ENCODE measurements at places on chromosomes 4 and X. TPM values are rescaled to one million over a fixed set of nuclear protein-coding genes. Genes with fewer than 3 reads are reported as not detected.

Gene NIPAL1
- polyA plus RNA-seq, result 10.5 TPM

Gene PAGE4
- 0.61 TPM for polyA plus RNA-seq

Gene TENT5D
- polyA plus RNA-seq, result 0.05 TPM

Gene SPANXD
- polyA plus RNA-seq, result not detected

Gene BGN
- 155 TPM for polyA plus RNA-seq

Gene HSFX2
- polyA plus RNA-seq, result 0.24 TPM

Gene TASL
- 0.48 TPM for polyA plus RNA-seq

Gene HEPH
- 39.6 TPM for polyA plus RNA-seq

Gene ZDHHC15
- 6.3 TPM for polyA plus RNA-seq

Gene DCLK2
- polyA plus RNA-seq, result 12.7 TPM

Gene ATOH1
- polyA plus RNA-seq, result not detected

Gene HNRNPH2
- 137 TPM for polyA plus RNA-seq

Gene PHKA1
- polyA plus RNA-seq, result 5.1 TPM

Gene BMP3
- 18.6 TPM for polyA plus RNA-seq

GRCh38 chr4:111454961-111455360 is 690.3 kb upstream of the FAM241A start:
- DNase-seq, result no peak

DNA sequence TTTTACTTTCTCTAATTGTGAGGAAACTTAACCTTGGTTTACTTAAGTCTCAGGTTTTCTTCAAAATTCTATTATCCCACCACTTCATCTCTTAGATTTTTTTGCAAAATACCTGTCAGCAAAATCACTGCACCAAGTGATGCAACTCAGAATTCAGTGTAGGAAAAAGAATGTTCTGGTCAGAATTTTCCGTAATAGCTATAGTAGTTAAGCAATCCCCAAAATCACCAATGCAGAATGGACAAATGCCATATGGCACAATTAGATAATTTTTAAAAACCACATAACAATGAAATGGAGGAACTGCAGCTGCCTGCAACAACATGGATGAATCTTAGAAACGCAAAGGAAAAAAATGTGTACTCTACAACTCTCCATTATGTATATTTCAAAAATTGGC is 373.1 kb downstream of the NAF1 start:
- no peak for DNase-seq

GRCh38 chr4:48591372-48591771 is 101.3 kb downstream of the ZAR1 start:
- DNase-seq, result no peak

DNA sequence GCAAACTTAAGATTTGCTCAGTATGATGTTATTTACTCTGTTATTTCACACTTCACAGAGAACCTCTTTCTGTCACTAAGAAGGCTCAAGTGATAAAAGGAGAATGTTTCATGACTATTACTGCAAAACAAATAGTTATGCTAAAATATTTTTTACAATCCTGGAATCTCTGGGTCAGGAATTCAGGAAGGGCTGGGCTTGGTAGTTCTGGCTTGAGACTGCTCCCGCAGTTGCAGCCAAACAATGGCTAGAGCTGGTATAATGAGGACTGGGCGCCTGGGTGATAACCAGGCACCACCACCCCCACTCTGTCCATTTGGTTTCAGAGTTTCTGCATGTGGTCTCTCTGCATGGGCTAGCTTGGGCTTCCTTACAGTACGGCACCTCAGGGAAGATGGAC is 28.7 kb upstream of the SPP1 start:
- DNase-seq, result no peak

DNA sequence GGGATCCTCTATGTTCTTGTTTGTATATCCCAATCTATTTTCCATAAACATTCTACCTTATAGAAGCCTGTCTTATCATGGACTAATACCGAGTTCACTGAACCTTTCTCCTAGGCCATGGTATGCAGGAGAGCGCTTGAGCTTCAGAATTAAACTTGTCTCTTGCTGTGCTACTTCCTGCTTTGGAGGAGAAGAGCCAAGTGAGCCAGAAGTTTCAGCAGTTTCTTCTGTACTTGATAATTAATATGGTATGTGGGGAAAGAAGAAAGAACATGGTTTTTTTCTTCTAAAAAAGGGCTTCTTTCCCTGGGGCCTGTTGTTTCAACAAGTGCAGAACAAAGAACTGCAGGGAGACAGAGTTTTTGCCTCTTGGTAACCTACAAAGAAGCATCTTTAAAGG is 172.8 kb downstream of the ATG4A start:
- DNase-seq, result no peak

GRCh38 chrX:42846741-42847140 is 68.8 kb upstream of the PPP1R2C start:
- no peak for DNase-seq

- DNase-seq, result no peak
Observed at GRCh38 chrX:1442724-1443367, 9.9 kb downstream of the ASMTL start.

DNA sequence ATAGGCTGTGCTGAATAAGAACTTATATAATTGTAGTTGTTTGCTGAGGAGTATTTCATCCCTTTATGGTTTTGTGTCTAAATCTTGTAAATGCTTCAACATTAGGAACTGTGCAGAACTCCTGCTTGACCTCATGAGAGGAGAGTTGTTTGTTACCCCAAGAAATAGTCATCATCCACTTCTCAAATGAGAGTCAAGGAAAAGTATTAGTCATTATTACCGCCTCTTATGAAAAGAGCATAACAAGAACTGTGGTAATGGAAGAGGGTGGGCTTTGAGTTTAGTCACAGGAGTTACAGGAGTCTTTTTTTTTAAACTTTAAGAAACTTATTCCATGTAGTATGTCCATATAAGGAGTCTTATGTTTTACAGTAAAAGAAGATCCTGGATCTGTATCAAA is 132.9 kb downstream of the RAP1GDS1 start:
- DNase-seq, result no peak

- DNase-seq, result no peak
Observed at GRCh38 chr4:55124322-55125076, 896 bp downstream of the KDR start.

DNA sequence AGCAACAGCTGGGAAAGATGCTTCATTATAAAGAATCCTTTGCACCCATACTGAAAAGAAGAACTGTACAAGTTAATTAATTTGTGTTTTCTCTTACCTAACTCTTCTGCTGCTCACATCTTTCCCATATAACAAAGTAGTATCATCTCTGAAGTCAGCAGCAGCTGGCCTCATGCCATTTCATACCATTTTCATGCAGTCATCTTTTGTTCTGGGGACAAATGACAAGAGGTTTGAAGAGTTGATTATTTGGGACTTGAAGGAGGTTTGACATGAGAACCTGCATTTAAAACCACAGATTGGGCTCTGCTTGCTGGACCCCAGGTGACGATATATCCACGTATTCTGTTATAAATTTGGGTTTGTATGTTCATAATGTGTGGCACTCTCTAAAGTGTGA is 430.3 kb downstream of the SPRY1 start:
- DNase-seq, result no peak

DNA sequence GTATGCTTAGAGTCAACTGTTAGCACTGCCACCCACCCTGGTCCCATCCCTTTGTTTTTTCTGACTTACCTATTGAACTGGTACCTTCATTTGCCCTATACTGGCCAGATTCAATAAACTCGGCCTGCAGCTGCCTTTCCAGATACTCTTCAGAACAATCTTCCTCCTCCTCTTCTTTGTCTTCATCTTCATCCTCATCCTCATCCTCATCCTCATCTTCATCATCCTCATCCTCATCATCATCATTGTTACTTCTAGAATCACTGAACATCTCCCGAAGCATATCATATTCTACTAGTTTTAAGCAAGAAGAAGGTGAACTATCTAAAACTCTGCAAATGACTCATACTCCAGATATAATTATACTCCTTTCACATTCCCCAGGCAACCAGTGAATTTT is 14.9 kb downstream of the TAF7L start:
- no peak for DNase-seq

- DNase-seq, result no peak
Observed at GRCh38 chrX:103398421-103398864, 22.1 kb downstream of the BEX3 start.

DNA sequence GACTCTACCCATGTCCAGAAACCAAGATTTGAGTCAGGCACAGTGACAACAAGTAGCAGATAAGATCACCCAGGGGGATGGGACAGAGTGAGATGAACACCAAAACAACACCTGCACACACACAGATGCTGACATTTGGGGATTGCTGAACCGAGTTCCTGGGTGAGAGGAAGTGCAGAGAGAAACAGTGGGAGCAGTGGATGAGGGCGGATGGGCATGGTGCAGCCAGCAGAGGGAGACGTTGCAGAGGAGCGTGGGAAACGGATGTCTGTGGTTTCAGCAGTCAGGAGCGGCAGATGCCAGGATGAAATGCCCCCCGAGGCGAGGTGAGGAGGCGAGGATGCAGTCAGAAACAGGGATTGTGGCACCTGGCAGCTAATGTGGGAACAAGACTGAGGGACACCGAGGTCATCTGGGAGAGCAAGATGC is 78.6 kb upstream of the STS start:
- DNase-seq, result no peak

GRCh38 chrX:20116087-20116576 is 575 bp downstream of the MAP7D2 start:
- no peak for DNase-seq

DNA sequence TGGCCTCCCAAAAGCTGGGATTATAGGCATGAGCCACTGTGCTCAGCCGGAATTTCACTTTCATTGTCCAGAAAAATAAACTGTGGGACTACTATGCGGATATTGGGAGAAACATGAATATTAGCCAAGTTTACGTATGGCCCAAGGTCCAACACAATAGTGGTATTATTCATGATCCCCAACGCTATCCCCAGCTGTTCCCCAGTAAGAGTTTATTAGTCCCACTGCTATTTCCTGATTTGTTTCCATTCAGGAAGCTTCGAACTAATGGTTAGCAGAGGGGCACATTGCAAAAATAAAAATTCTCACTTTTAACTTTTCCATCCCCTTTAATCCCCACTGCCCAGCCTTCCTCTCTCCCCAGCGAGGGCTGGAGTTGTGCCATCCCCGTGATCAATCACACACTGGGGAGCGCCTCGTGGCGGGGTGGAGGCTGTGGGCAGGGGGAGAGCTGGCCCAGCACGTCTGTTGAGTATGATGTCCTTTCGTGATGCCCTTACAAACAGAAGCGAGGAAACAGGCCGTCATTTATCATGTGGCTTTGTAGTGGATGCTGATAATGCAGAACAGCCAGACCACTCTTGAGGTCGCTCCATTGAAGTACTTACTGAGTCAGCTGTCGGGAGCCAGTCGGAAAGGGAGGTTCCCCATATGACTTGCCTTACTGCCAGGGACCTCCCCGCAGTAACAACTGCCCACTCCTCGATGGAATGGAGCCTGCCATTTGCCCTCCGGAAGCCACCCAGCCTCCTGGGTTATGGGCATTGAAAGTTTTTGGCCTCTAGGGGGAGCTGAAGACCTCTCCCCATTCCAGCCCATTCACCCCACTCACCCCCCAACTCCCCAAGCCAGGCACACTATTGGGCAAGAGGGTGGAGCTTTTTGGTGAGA is 117.0 kb downstream of the KDR start:
- DNase-seq, result no peak

- DNase-seq, result no peak
Observed at GRCh38 chr4:566508-567295, 9.4 kb downstream of the TMEM271 start.

DNA sequence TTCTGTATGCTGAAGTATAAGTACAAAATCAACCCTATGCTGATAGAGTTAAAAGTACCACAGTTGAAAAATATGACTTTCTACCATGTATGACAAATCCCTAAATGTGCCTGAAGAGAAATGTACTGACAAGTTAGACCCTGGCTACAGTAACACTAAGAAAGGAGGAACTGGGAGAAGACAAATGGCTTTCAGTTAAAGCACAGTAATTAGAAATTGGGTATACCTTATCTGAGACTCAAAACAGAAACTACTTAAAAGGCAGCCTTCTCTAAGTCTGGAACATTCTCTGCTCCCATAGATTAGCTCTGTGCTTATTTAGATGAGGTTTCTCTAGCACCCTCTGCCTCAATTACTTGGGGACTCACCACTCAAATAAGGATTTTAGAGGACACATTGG is 189.1 kb downstream of the GPC3 start:
- DNase-seq, result no peak

- no peak for DNase-seq
Observed at GRCh38 chr4:189200353-189200752, 740.3 kb upstream of the FRG1 start.

GRCh38 chr4:88722828-88723227 is 25.2 kb upstream of the NAP1L5 start:
- DNase-seq, result no peak

GRCh38 chrX:52082578-52082977 is 13.6 kb upstream of the MAGED4B start:
- no peak for DNase-seq

GRCh38 chr4:174444390-174444789 is 77.9 kb downstream of the HPGD start:
- DNase-seq, result no peak

DNA sequence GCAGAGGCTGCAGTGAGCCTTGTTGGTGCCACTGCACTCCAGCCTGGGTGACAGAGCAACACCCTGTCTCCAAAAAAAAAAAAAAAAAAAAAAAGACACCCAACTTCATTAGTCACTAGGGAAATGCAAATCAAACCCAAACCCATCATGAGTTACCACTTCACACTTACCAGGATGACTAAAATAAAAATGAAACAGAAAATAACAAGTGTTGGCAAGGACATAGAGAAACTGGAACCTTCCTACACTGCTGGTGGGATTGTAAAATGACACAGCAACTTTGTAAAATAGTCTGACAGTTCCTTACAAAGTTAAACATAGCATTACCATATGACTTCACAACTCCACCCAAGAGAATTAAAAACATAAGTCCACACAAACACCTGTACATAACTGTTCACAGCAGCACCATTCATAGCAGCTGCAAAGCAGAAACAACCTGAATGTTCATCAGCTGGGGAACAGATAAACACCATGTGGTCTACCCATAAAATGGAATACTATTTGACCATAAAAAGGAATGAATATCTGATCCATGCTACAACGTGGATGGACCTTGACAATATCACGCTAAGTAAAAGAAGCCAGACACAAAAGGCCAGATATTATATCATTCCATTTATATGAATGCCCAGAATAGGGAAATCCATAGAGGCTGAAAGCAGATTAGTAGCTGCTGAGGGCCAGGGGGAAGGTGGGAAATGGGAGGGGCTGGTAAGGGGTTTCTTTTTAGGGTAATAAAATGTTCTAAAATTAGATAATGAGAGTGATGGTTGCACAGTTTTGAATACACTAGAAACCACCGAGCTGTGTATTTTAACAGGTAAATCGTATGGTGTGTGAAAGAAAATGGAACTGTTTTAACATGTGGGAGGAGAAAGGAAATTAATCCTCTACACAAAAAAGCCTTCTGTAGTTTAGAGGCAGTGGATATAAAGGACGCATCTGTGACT is 18.3 kb downstream of the CD99L2 start:
- no peak for DNase-seq

- DNase-seq, result no peak
Observed at GRCh38 chr4:53608242-53608641, 17.0 kb upstream of the LNX1 start.

- DNase-seq, result no peak
Observed at GRCh38 chrX:109623997-109624396, 975 bp downstream of the KCNE5 start.
